Urinary bladder (tissue), 4 donors: ENCODE measurements at places on chromosomes 12 and 14. TPM values are rescaled to one million over a fixed set of nuclear protein-coding genes. Genes with fewer than 3 reads are reported as not detected.

- no peak for DNase-seq
Measured at GRCh38 chr14:98444077-98444476, 827.9 kb downstream of the BCL11B start.

- DNase-seq, result no peak
Measured at GRCh38 chr14:32826404-32827082, 112.1 kb upstream of the NPAS3 start.

DNA sequence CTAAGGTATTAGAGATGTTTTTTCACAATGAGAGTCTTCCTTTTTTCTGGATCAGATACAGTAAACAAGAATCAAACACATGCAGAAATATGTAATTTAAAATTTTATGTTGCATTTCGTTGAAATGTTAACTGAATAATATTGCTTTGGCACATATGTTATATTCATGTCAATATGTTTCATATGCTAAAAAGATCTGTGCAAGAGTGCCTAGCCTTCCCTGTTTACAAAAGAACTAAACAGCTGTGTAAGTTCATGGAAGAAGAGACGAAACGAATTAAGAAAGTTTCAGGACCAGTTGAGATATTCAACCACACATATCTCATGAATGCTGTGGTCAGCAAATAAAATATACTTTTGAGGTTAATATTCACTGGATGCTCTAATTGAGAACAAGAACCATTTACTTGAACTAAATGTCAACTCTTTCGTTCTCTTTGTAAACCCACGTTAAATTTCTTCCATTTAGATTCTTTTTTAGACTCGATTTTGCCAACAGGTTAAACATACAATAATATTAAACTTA lies 289.5 kb downstream of the FOXG1 start:
- DNase-seq, result no peak

GRCh38 chr12:120830052-120830940 lies 73.9 kb downstream of the SPPL3 start:
- no peak for DNase-seq

- no peak for DNase-seq
Measured at GRCh38 chr12:30457621-30458289, 237.9 kb downstream of the IPO8 start.

DNA sequence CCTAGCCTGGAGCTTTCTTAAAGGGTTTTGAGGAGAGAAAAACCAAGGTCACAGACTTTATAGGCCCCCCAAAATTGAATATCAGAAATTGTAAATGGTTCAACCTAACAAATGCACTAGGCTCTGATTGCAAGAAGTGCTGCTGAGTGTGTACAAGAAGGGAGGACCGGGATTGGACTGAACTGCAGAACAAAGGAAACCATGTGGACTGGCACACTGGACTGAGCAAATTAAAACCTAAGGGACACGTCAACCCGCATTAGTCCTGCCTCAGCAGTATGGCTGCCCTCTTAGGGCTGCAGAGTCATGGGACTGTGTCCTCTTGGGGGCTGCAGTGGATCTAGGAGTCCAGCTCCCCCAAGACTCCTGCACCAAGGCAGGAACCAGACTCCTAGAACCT lies 842 bp upstream of the CISTR start:
- no peak for DNase-seq

DNA sequence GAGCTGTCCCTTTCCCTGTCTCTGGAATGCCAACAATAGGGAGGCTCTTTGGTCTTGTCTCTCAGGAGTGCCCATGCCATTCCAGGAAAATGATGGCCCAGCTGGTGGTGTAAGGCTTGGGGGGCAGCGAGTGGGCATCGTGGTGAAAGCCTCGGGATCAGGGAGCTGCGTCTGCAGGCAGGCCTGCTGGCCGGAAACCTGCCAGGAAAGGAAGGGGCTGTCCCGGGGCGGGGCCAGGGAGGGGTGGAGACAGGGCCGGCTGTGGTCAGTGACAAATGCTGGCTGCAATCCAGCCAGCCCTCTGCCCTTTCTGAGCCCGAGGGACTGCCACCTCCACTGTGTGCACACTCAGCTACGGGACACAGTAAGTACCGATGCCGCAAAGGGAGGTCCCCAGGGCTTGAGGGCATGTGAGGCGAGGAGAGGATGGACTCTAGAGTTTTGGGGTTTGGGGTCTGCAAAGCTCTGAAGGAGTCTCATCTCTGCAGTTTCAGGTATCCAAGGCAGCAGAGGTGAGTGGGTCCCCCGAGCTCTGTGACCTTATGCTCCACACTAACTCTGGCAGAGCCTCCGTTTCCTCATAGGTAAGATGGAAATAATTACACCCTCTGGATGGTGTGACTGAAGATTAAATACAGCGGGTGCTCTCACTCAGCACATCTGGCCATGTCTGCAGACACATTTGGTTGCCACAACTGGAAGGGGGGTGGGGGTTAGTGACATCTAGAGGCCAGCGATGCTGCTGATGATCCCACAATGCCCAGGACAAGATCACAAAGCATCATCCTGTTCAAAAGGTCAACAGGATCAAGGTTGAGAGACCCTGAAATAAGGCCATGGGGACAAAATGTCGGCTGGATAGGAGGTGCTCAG lies at the start of gene SERPINA5:
TSS of gene SERPINA5 (plus strand) at position 300 of the 873 bp plus-strand sequence. CDS start 5,937 bp downstream, outside the sequence.
- DNase-seq, result no peak

DNA sequence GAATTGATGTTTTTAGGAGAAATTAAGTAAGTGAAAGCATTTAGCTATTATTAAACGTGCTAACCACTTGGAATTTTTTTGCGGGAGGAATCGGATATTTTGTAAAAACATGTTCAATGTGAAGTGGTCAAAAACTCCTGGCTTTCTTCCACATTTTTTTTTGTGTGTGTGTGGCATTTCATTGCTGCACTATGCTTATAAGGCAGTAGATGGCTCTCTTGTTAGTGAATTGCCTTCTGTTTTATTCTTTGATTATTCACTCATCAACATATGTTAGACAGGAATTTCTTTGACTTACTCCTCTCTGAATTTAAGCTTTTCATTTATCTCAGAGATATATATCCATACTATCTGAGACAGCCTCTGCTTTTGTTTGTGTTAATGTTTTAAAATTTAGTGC lies 71.3 kb downstream of the DERA start:
- no peak for DNase-seq

DNA sequence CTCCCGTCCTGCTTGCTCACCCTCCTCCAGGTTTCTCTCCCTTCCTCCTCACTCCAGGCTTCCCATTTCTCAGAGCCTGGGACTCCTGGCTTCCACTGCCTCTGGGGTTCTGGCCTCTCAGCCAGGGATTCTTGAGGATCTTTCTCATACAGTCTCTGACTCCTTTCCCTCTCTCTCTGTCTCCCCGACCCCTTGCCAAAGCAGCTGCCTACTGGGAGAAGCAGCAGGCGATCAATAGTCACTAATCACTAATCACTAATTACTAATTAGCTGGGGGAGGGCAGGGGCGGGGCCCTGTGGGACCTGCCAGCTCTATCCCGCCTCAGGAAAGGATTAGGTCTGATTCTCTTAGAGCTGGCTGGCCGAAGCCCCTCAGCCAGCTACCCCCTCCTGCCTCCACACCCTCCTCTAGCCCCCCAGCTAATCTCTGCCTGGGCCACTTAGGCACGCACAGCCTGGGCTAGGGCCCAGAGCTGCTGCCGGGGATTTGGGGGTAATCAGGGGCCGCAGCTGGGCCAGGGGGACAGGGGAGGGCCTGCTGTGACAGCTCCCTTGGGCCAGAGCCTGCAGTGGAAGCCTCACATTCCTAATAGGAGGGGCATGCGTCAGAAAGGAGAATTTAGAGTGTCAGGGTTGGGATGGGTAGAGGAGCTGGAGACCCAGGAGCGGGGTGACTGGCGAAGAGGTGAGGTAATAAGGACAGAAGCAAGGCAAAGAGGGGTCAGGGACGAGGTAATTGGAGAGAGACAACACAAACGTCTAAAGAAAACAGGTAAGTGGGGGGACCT lies 2.8 kb downstream of the NXPH4 start:
- no peak for DNase-seq

DNA sequence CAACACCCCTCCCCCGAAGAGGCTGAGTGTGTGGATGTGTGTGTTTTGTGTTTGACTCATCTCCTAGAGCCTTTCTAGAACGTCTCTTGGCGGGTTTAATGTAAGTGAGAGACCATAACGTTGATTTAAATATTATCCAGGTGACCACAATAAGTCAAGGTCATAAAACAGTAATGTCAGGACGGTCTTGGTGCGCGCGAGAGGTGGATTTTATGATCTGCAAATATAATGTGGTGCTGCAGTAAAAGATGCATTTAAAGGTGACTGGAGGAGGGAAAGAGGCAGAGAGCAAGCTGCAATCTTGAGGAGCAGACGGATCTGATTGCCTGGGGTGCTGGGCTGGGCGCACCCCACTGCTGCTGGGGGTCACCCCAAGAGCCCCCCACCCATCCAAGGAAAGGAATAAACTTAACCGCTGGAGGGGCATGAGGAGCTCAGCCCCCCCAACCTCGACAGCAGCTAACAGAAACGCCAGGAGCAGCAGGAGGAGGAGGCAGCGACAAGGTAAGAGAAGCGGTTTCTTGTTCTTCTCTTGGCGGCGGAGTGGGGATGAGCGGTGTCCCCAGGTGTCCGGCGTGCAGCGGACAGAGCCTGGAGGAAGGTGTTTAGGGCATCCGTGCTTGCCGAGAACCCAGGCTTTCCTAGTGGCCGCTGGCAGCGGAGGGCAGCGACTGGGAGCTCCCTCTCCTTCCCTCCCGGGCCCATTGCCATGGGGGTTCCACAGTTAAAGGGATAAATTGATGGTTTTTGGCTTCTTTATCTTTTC lies 5.5 kb downstream of the HOXC10 start:
- no peak for DNase-seq

ENO2 gene
- 9.7 TPM for total RNA-seq

TAMALIN gene
- total RNA-seq, result 13.0 TPM

APOF gene
- total RNA-seq, result not detected
